Activated CD4-positive, alpha-beta T cell treated with anti-CD3 and anti-CD28 coated beads, Interleukin-2, amount 50 U/mL, for 1 hour (primary cell): ENCODE measurements at places on chromosomes 2 and 18.

DNA sequence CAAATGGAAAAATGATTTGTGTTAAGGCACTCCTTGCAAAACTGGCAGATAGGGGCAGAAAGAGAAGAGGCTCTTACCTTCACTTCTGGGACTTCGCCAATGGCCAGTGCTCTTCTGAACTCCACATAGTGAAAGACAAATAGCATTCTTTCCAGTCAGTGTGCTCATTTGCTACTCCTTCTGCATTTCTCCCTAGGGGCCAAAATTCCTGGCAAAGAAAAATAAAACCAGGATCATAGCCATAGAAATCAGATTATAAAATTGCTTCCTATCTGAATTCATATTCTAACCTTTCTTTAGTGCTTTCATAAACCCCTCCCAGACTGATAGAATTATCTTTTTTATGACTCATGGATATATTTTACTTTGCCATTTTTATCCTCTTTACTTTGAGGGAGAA lies 56.9 kb upstream of the PELI1 start:
- no peak for DNase-seq

- DNase-seq, result no peak
Measured at GRCh38 chr2:207561386-207562080, 31.8 kb downstream of the CREB1 start.

DNA sequence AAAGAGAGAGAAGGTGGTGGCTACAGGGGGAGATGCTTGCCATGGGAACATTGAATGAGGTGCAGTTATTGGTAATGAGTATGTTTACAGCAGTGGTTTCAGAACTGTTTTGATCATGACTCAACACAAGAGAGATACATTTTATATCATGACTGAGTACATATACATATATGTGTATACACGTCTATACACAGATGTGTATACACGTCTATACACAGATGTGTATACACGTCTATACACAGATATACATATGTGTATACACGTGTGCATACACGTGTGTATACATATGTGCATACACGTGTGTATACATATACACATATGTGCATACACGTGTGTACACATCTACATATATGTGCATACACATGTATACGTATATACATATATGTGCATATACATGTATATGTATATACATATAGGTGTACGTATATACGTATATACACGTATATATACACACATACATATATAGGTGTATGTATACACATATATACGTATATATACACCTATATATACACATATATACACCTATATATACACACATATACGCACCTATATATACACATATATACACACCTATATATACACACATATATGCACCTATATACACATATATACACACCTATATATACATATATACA lies 518.5 kb downstream of the TSN start:
- no peak for DNase-seq

GRCh38 chr2:190720276-190720675 lies 71.4 kb downstream of the NAB1 start:
- no peak for DNase-seq
